ENCODE measurements at places on chromosomes 5 and 9.
A peak's percentile ranks its signal among the peaks of the same experiment; 100 is the strongest.

DNA sequence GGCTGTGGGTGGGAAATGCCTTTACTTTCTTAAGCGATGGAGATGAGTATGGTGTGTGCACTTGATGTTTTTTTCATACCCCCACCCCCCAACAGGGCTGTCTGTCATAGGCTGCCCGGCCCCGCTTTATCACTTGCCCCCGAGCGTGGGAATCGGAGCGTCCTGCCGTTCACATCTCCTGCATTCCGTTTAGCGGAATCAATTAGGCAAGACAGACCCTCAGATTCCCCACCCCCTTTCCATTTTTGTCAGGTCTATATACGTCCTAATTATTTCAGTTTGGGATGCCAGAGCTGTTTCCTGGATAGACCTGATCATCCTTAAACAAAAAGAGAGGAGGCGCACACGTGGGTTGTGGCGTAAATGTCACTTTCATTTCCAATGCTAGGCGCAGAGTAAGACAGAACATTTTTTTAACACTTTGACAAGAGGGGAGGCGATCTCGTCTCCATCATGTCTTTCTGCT, 217.2 kb downstream of the MEF2C start:
- DNase-seq: peak; percentile 4

GRCh38 chr5:120155873-120156272, 308.2 kb upstream of the PRR16 start:
- DNase-seq: peak; percentile 25

GRCh38 chr5:141763541-141763940, 81.5 kb upstream of the ARAP3 start:
- DNase-seq: no peak

DNA sequence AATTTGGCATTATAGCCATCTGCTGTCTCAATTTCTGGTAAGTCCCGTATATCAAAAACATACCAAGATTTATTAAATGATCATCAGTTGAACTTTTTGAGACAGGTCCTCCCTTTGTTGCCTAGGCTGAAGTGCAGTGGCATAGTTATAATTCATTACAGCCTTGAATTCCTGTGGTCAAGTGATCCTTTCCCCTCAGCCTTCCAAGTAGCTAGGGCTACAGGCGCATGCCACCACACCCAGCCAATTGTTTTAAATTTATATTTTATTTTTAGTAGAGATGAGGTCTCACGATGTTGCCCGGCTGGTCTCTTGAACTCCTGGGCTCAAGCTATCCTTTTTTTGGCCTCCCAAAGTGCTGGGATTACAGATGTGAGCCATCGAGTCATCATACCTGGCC, 418.9 kb downstream of the ARHGEF28 start:
- no peak for DNase-seq

DNA sequence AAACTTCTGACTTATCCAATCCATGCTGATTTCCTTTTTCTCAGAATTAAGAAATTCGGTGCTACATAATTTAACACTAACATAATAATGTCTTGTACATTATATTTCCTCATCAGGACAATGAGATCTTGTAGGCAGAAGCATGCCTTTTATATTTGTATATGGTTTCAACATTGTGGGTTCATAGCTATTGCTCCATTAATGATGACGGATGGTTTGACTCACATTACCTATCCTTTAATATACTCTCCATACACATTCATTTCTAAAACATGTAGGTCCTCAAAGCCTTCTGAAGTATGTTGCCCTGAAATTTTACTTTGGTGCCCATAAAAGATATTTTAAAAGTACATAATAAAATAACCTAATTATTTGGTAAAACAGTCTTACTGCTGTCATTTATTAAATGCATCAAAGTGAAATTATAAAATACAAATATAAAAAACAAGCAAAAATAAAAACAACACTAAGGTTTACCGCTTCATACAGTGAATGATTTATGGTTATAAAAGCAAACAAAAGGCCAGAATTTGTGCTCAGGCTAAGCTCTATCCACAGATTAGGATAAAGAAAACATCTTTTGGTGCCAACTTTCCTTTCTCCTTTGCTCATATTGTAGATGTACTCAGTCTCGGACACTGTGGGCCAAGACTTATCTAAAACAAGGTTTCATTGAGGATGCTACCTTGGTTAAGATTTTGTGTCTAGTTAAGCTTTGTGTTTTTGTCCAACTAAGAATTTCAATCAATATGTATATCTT, 61.2 kb upstream of the GCNT4 start:
- DNase-seq: no peak

GRCh38 chr5:6543346-6543730, 89.5 kb downstream of the NSUN2 start:
- DNase-seq: no peak

- peak; percentile 30 for DNase-seq
Measured at GRCh38 chr9:34809504-34810186, 99.7 kb upstream of the CCL21 start.

Measured in hematopoietic multipotent progenitor cell treated with erythropoietin and hydrocortisone succinate and interleukin-3 and kit ligand, for 6 days (in vitro differentiated cells).